ENCODE measurements at places on chromosomes 6 and 20. TPM values are rescaled to one million over a fixed set of nuclear protein-coding genes. Genes with fewer than 3 reads are reported as not detected.

- DNase-seq = no peak
Observed at GRCh38 chr20:43572891-43573290, 14.1 kb downstream of the SGK2 start.

Gene TRIM10
- total RNA-seq = 0.58 TPM

GRCh38 chr20:58140787-58141425 is 87.5 kb downstream of the ANKRD60 start:
- no peak for DNase-seq

DNA sequence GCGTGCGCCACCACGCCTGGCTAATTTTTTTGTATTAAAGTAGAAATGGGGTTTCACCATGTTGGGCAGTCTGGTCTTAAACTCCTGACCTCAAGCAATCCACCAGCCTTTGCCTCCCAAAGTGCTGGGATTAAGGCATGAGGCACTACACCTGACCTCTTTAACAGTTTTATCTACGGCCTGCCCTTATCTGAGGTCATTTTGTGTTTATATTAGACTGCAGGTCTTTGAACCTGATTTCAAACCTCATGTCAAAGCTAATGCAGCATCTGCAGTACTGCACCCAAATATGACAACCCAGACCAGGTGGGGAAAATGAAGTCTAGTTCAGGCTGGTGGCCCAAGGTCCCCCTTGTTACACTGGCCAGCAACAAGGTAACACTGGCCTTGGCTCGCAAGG is 89.3 kb upstream of the ARMC2 start:
- DNase-seq = no peak

Gene VSTM2L
- 2.6 TPM for total RNA-seq

GRCh38 chr6:153003366-153003690 is 819 bp upstream of the MTRF1L start:
- no peak for DNase-seq

DNA sequence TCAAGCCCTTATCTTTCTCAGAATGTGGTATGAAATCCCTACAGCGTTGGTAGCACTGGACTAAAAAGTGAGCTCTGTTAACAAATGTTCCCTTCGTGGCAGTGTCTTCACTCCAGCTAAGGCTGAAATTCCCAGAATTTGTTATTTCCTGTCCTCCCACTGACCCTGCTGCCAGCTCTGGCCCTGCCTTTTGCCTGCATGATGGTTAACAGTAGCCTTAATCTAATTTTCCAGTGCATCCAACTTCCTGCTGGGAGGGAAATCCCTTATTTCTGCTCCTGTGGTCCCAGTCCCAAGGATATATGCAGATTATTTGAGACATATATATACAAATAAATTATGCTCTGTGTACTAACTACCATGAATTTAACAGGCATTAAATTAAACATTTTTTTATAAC is 157.2 kb upstream of the CARMIL1 start:
- peak; percentile 65 for DNase-seq

Gene CGA
- not detected for total RNA-seq

DNA sequence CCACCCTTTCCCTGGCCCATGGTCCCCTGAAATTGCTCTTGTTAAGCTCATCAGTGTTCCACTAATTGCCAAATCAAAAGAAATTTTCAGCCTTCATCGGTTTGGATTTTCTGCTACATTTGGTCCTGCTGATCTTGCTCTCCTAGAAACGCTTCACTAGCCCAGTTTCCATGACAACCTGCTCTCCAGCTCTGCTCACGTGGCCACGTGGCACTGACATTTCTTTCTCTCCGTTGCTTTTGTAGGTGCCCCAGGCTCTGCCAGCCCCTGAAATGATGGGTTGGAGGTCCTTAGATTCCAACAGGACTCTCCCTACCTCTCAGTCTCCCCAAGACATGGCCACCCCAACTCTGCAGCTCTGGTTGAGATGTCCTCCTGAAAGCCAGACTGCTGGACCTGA is 45.8 kb upstream of the NNAT start:
- peak; percentile 32 for DNase-seq

GRCh38 chr20:12243327-12243726 is 325.6 kb downstream of the BTBD3 start:
- DNase-seq = no peak

- peak; percentile 50 for DNase-seq
Observed at GRCh38 chr6:128343706-128344105, 176.7 kb downstream of the PTPRK start.

Gene SSTR4
- total RNA-seq = not detected

- peak; percentile 94 for DNase-seq
Observed at GRCh38 chr6:47097092-47097945, 55.2 kb upstream of the ADGRF1 start.

DNA sequence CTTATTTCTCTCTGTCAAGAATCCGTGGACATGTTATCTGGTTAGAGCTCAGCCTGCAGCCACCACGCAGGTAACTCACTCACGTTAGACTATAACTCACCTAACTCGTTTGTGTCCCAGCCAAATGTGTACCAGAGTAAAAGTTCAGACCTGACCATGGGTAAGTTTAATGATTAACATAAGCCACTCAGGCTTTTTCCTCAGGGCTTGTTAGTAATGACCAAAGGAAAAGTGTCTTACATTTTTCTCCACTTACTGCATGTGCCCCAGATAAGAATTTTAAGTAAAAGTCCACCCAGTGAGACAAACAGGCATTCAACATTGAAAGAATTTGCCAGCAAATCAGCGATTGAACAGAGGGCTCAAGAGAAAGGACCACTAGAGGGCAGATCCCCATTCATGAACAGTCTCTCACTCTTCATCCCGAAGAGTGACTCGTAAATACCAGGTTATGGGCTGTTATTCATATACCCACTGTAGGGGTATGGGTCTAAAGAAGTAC is at the start of gene PKHD1:
PKHD1 (minus strand) TSS at position 116 of the 502 bp plus-strand sequence. CDS start 2,680 bp downstream, outside the sequence.
- peak; percentile 88 for DNase-seq

GRCh38 chr20:51354769-51355319 is 187.7 kb downstream of the NFATC2 start:
- peak; percentile 37 for DNase-seq

GRCh38 chr6:21140966-21141365 is 452.6 kb upstream of the SOX4 start:
- DNase-seq = no peak

DNA sequence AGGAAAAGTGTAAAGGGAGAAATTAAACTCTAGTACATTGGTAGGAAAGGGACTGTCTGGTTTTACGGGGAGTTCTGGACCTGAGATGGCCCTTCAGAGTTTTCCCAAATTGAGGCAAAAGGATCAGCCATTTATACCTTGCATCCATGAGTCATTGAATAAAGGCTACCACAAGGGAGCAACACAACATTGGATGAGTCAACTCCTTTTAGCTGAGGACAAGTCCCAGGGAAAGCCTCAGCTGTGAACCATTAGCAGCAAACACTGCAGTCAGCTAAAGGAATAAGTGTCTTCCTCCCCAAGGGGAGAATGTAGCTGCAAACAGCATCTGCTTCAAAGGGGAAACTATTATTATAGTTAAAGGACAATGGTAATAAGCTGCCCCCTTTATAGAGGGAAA is 468.7 kb upstream of the ID4 start:
- DNase-seq = no peak

Gene HLA-G
- total RNA-seq = not detected

Gene VWA7
- total RNA-seq = 4.2 TPM

- no peak for DNase-seq
Observed at GRCh38 chr6:38901802-38902522, 146.6 kb upstream of the GLP1R start.

DNA sequence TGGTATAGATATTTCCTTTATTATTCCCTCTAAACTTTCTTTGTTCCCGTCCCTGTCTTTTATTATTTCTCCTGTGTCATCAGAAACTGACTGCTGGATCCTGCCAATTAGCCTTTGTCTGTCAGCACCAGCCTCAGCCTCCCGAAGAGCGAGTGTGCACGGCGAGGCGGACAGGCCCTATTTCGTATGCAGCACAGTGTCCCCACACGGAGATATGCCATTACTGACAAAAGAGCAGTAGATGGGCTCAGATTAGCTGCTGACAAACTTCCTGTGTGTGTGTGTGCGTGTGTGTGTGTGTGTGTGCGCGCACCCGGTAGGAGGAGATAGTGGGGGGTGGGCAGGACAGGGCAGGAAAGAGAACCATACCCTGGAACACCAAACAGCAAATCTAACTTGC is 99.5 kb upstream of the ZFP64 start:
- DNase-seq = no peak

DNA sequence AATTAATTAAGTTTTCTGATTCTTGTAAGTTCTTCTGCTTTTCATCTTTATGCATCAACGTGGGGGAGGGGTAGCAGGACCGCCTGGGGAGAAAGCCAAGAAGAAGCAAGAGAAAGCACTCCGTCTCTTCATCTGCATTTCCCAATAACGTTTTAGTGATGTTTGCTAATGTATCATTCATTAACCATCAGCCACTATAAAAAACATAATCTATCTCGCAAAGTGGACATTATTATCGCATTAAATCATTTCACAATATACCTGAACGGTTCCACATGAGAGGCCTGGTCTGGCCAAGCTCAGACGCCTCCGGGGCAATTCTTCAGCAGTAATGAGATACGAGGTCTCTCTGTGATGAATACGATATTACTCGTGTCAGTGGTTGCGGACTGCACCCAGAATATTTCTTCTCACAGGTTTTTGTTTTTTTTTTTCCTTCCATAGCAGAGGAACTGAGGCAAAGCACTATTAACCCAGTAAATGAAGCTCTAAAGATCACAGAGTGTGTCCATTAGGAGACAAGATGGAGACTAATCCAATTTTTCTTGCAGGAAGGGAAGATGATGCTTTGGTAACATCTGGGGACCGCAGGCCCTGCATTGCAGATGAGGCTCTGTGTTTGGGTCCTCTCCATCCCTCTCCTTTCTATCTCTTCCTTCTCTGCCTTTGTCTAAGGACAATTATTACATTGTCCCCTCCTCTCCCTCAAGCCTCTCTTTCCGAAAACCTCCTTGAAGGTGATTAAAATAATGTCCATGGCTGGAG is 156.1 kb downstream of the SLC35B3 start:
- DNase-seq = peak; percentile 12

- peak; percentile 67 for DNase-seq
Observed at GRCh38 chr6:167140589-167141474, 16.9 kb downstream of the GPR31 start.

DNA sequence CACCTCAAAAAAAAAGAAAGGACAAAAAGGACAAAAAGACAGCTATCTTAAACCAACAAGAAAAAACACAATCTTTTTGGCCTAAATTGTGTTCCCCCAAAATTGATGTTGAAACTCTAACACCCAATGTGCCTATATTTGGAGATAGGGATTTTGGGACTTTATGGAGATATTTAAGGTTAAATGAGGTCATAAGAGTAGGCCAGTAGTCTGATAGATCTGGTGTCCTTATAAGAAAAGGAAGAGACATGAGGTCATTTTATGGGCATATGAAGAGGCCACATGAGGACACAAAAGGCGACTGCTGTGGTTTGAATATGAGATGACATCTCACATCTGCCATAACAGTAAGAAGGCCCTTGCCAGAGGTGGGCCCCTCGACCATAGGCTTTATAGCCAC is 49.5 kb downstream of the TRIM38 start:
- no peak for DNase-seq

DNA sequence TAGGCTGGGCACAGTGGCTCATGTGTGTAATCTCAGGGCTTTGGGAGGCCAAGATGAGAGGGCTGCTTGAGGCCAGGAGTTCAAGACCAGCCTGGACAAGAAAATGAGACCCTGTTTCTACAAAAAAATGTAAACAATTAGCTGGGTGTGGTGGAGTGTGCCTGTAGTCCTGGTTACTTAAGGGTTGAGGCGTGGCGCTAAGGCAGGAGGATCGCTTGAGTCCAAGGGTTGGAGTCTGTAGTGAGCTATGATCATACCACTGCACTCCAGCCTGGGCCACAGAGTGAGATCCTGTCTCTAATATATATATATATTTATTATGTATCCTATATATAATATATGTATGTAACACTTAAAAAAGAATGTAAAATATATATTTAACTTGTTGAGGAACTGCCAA is 7.9 kb upstream of the ABRACL start:
- no peak for DNase-seq

Gene PIM1
- total RNA-seq = 52.9 TPM

- DNase-seq = no peak
Observed at GRCh38 chr20:23654000-23654399, 16.2 kb upstream of the CST3 start.

DNA sequence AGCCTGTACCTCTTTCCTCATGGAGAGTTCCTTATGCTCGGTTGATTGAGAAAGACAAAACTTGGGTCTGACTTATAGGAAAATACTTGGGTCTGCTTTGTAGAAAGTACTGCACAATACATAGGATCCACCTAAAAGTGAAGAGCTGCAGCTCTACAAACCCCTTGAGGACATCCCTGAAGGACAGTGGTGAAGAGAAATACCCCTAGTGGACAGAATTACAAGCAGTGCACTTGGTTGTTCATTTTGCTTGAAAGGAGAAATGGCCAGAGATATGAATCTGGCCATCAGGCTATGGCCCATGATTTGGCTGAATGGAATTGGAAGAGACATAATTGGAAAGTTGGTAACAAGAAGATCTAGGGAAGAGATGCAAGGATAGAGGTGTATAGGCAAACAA is 8.3 kb downstream of the CD24 start:
- DNase-seq = no peak

GRCh38 chr6:156982168-156982567 is 205.0 kb downstream of the ARID1B start:
- no peak for DNase-seq

Gene SLC12A5
- not detected for total RNA-seq

DNA sequence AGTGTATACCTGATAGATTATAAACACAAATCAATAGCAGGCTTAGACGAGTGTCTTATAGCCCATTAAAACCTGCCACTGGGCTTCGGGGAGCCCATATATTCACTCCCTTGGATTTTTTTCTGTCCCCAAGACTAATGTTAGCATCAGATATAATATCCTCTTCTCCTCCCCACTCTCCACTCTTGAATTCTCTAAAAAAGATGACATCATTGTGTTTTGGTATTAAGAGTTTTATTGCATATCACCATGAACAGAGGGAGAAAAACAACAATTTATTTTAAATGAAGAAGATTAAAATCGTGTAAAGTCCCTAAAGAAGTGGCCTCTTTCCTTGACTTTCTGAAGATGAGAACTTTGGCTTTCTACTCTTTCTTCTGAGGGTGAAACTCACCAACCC is 84.4 kb downstream of the MLIP start:
- DNase-seq = no peak

DNA sequence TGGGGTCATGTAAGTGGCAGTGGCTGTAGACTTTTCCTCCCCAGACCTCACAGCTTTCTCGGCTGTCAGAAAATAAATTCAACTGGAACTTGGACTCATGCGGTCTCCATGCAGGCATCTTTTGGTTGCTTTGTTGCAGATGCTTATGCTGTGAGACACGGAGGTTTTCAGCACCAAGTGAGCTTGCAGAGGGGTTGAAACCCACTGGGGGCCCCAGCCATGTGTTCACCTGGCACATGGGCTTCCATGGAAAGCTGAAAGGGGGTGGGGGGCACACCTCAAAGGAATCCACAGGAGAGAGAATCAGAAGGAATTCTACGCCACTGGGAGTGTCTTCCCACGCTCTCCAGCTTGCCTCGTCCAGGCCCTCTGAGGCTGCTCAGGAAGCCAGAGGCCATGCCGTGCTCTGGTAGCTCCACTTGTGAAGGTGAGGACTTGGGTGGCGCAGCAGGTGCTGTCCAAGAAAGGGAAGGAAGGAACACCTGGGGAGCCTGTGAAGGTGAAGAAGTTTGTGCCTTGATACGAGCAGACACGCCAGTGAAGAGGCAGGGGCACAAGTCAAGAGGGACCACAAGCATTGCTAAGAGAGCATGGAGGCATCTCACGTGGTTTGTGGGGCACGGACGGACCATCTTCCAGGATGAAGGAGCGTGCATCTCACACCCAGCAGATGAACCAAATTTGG is 134.3 kb upstream of the PMEPA1 start:
- no peak for DNase-seq

Gene RAB32
- 4.6 TPM for total RNA-seq

Gene RIPOR2
- not detected for total RNA-seq

Gene MUCL3
- 168 TPM for total RNA-seq

- DNase-seq = no peak
Observed at GRCh38 chr6:4516206-4516605, 260.0 kb upstream of the CDYL start.
